ENCODE measurements at places on chromosomes 16 and 17. TPM values are rescaled to one million over a fixed set of nuclear protein-coding genes. Genes with fewer than 3 reads are reported as not detected.

Gene GAST
- not detected for total RNA-seq

GRCh38 chr16:87133966-87134627, 183.1 kb downstream of the C16orf95 start:
- H3K4me1 ChIP-seq = no peaks in the 10 kb centered on the region
- no peaks in the 10 kb centered on the region for H3K36me3 ChIP-seq
- no peak for DNase-seq
- no peak overlapping the region for H3K27ac ChIP-seq
- H3K27me3 ChIP-seq = no peaks in the 10 kb centered on the region

- no peaks in the 10 kb centered on the region for H3K27me3 ChIP-seq
- DNase-seq = no peak
- no peaks in the 10 kb centered on the region for H3K4me1 ChIP-seq
- no peaks in the 10 kb centered on the region for H3K36me3 ChIP-seq
Measured at GRCh38 chr17:70535986-70536385, 366.7 kb downstream of the KCNJ2 start.

DNA sequence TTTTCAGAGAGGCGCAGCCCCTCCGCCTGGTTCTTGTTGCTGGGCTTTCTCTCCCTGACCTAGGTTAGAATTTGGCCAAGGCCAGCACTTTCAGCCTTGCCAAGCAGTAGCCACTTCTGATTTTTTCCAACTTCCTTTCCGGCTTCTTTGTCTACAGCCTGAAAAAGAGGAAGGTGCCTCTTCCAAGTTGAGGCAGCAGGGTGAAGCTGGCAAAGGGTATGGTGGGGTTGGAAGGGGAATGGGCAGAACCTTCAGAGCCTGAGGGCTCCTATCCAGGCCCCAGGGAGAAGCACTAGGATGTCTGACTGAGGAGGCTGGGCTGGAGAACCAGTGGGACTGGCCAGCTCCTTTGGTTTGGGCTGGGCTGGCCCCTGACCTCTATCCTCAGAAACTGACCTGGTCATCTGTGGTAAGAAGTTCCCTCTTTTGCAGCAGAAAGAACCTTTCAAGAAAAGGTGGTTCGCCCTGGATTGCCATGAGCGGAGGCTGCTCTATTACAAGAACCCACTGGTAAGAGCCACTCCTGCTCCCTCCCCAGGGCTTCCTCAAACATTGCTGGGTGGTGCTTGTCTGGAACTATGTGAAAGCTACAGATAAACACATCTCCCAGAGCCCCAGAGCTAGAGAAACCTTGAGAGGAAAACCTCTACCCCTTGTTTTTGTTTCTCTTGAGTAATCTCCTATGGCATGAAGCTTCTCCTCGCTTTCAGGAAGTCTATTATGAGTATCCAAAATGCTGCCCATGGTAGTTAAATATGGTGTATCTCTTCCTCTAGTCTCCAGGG, 16.6 kb upstream of the RNF135 start:
- H3K36me3 ChIP-seq = no peaks in the 10 kb centered on the region
- H3K4me3 ChIP-seq = no peak overlapping the region
- no peak for DNase-seq
- no peak overlapping the region for H3K27ac ChIP-seq

Gene CDK5RAP3
- 255 TPM for total RNA-seq

Gene TCAP
- 1.5 TPM for total RNA-seq

Gene KRT37
- total RNA-seq = not detected

Gene FMNL1
- 689 TPM for total RNA-seq

DNA sequence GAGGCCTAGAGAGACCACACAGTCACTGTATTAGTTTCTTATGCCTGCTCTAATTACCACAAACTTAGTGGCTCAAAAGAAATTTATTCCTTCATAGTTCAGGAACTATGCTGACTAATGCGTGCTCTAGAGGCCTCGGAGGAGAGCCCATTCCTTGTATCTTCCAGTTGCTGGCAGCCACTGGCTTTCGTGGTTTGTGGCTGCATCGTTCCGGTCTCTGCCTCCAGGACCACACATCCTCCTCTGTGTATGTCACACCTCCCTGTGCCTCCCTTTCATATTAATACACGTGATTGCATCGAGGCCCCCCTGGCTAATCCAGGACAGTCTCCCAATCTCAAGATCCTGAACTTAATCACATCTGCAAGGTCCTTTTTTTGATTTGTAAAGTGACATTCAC, 16.9 kb upstream of the MYLK3 start:
- H3K27me3 ChIP-seq = no peaks in the 10 kb centered on the region
- H3K36me3 ChIP-seq = no peaks in the 10 kb centered on the region
- H3K4me3 ChIP-seq = no peak overlapping the region
- peaks cover 5% of the 10 kb centered on the region for H3K4me1 ChIP-seq

Gene SGSM2
- total RNA-seq = 40.8 TPM

DNA sequence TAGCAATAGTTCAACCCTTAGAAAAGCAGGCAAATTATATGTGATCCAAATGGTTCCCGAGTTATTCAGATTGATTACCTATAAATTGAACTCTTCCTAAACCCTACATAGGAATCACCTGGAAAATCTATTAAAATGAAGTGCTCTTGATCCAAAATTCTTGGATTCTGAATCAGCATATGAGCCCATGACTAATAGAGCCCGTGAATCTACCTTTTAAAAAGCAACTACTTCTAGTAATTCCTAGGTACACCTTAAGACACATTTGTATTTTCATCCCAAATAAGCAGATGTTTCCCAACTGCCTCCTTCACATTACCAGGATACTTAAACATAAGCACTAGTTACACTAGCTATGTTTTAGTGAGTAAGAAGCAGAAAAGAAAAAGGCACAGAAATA, 1171.0 kb upstream of the GOT2 start:
- H3K4me1 ChIP-seq = no peaks in the 10 kb centered on the region
- peaks cover 2% of the 10 kb centered on the region for H3K36me3 ChIP-seq
- no peak for DNase-seq
- H3K4me3 ChIP-seq = no peak overlapping the region
- H3K27ac ChIP-seq = no peak overlapping the region
